ENCODE measurements at places on chromosomes 7 and 10.

DNA sequence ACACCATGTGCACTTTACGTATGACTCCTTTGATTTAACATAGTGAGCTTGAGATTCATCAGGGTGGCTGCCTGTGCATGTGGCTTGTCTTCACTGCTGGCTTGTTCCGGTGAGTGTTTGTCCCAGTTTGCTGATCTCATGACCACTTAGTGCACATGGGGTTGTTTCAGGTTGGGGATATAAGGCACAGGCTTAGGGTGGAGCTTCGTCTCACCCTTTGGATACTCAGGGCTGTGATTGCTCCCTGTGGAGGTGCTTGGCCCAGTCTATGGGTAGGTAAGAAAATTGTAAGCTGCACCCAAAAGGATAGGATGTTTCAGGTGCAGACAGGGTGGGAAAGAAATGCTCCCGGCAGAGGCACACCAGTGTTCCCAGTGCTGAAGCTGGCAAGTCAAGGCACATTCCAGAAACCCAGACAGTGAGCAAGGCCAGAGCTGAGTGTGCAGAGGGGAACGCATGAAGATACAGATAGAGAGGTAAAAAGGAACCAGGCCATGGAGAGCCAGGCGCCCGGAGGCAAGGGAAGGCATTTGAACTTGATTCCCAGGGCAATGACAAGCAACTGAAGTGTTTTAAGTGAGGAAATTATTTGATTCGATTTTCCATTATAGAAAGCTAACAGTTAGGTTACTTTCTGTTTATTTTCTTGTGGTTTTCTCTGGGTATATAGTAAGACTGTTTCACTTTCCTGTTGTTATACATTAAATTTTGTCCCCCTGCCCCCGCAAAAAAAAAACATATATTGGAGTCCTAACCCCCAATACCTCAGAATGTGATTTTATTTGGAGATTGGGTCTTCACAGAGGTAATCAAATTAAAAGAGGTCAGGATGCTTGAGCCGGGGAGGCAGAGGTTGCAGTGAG, 289.8 kb upstream of the KLF6 start:
- no peak for DNase-seq

DNA sequence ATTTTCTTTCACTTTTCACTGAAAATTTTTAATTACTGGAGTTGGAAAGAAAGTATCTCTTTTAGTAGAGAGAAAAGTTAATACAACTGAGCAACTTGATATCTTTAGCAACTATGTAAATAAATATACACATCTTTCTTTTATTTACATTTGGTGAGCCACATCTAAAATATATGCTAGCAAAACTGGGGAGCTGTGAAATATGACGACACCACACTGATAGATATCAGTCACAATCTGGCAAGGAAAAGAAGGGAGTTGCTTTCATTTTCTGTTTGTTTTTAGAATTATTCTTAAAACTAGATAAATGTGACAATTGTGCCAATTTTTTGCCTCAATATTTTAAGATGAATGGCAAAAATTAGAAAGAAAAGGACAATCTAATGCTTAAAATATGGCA, 2.7 kb upstream of the ZNF804B start:
- no peak for DNase-seq

- no peak for DNase-seq
These were observed 10.3 kb upstream of the IFIT1B start for GRCh38 chr10:89367529-89367928.

DNA sequence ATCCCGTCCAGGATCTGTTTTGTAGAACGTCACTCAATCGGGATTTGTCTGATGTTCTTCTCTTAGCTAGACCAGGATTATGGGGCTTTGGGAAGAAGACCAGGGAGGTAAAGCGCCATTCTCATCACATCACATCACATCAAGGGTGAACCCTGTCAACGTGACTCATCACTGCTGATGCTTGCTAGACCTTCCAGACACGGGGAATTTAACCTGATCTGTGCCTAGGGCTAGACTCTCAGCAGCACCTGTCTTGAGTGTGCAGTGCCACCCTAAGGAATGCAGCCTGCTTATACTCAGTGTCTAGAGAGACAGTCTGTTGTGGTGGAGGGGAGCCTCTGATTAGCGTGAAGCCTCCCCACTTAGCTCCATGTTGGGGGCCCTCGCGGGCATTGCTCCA, 678.6 kb upstream of the FOXK1 start:
- no peak for DNase-seq

DNA sequence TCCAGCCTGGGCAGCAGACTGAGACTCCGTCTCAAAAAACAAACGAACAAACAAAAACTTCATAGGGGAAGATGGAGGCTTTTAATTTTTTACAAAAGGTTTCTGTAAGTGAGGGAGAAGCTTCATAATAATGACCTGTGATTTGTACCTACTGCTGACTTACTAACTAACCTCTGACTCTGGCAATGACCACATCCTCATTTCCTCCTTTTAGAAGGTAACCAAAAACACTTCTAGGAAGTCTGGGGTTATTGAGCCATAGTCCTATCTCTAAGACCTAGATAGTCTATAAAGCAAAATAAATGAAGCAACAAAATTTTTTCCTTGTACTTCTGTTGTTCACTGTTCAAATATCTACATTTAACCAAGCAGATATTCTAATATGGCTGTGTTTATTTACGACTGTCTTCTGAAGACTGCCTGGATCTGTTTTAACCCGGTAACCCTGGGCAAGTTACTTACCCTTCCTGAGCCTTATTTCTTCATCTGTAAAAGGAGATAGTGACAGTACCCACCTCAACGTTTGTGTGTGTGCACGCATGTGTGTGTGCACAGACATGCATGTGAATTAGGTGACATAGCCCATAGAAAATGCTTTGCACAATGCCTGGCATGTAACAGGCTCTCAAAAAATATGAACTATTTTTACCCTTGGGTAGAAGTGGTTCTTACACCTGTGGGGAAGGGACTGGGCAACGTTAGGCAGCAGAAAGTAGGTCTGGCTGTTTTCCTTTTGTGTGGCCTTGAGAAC, 30.8 kb upstream of the SMNDC1 start:
- DNase-seq = no peak

- DNase-seq = no peak
These were observed 138.4 kb upstream of the TNS3 start for GRCh38 chr7:47720141-47720906.

DNA sequence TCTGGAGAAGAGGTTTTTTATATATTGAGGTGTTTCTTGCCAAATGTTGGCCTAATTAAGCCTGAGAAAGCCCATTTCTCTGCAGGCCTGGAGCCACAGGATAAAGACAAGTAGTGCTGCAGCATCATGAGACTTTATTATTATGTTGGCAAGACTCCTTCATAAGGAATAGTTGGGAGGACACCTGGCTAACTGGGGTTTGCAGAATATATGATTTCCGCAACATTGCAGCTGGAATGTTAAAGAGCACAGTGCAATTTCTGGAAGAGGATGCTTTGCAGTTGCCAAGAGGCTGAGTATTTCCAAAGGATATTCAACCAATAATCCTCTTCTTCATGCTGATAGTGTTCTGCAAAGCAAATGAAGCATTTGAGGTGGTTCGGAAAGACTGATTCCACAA, 1512.8 kb upstream of the LRRTM3 start:
- DNase-seq = no peak

DNA sequence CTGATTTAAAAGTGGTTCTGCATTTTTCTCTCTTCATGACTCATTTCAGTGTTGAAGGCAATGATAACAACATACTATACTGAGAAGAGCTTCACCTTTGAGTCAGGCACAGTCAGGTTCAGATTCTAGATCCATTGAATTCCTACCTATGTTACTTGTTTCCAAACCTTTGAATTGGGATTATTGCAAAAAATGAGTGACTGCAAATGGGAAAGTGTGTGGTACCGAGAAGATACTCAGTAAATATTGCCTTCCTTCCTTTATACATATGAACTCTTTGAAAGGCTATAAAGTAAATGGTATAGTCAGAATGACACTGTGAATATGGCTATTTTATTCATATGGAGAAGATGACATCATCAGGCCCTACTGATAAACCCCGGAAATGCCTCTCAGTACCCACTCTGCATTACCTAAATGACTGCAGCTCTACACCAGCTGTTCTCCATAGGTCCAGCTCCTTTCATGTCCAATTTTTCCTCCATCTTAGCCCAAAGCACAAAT, 66.7 kb upstream of the FGL2 start:
- no peak for DNase-seq

All from WTC11 (cell line).